Renal pelvis (tissue), 12 donors: ENCODE measurements at places on chromosomes 2 and 18.

GRCh38 chr18:10536280-10536679 lies 10.5 kb downstream of the NAPG start:
- DNase-seq: no peak

DNA sequence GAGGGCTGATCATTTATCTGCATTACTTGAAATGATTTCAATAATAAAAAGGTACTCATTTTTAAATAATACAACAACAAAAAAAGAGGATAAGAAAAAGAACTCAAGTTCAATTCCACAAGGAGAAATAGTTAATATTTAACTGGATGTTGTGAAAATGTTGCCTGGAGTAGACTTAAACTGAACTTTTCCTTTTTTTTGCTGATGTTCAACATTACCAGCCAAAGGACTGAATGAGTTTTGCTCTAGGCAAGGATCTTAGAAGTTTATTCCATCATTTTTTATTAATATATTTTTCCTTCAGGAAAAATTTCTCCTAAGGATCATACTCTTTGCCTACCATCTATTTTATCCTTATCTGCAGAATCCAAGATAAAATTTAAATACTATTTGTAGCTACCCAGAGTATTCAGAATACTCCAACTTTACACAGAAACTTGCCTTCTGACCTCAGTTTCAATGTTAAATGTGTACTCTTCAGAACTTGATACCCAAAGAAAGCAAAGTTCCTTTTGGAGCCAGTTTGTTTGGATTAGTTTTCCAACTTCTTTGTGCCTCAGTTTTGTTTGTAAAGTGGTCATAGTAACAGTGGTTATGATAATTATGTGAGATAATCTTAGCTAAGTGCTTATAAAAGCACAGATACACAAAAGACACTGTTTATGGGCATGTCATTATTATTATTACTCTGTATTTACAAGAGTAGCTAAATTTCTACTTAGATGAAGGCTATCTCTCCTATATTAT lies 12.8 kb downstream of the CKAP2L start:
- DNase-seq: no peak

- DNase-seq: no peak
Measured at GRCh38 chr18:48066225-48066652, 135.8 kb upstream of the SMAD2 start.

DNA sequence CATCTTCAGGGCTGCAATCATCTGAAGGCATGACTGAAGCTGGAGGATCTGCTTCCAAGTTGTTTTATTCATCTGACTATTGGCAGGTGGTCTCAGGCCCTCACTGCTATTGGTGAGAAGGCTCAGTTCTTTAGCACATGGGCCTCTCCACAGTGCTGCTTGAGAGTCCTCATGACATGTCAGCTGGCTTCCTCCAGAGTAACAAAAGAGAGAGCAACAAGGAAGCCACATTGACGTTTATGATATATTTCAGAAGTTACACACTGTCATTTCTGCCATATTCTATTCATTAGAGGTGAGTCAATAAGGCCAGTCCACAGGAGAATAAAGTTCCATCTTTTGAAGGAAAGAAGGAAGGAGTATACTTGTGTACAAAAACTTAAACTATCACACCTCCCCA lies 7.9 kb upstream of the SIGLEC15 start:
- DNase-seq: no peak
